Karpas-422 (cell line): ENCODE measurements at places on chromosomes 2 and 18. TPM values are rescaled to one million over a fixed set of nuclear protein-coding genes. Genes with fewer than 3 reads are reported as not detected.

GRCh38 chr2:45568935-45569334 is 42.1 kb downstream of the SRBD1 start:
- H3K27ac ChIP-seq, result no peak overlapping the region
- DNase-seq, result no peak
- no peak overlapping the region for H3K4me3 ChIP-seq

- H3K4me1 ChIP-seq, result no peaks in the 10 kb centered on the region
- no peak overlapping the region for H3K27ac ChIP-seq
- no peaks in the 10 kb centered on the region for H3K36me3 ChIP-seq
- H3K27me3 ChIP-seq, result no peaks in the 10 kb centered on the region
- H3K4me3 ChIP-seq, result no peak overlapping the region
- DNase-seq, result no peak
These were observed 11.1 kb upstream of the BIN1 start for GRCh38 chr2:127118038-127118437.

GRCh38 chr2:157698430-157698829 is 69.8 kb upstream of the ACVR1C start:
- no peak overlapping the region for H3K27ac ChIP-seq
- DNase-seq, result no peak
- H3K36me3 ChIP-seq, result no peaks in the 10 kb centered on the region
- no peak overlapping the region for H3K4me3 ChIP-seq

DNA sequence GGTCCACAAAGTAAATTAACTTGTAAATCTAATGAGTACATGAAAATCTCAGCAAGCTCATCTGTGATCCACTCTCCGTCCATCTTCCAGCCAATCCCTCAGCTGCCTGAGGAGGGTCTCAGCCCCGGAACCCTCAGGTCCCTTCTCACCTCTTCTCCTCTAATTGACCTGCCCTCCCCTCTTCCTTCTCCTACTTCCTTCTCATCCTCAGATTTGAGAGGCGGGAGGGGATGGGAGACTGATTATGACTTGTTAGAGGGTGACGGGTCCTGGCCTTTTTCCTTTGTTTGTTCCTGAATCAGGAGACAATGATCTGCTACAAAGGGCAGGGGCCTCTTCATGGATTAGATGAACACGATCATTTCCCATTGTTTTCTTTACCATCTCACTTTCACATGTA is 80.1 kb downstream of the CYBRD1 start:
- H3K27me3 ChIP-seq, result no peaks in the 10 kb centered on the region
- no peak overlapping the region for H3K4me3 ChIP-seq
- H3K4me1 ChIP-seq, result no peaks in the 10 kb centered on the region
- H3K27ac ChIP-seq, result no peak overlapping the region
- no peak for DNase-seq

- H3K4me3 ChIP-seq, result no peak overlapping the region
- H3K4me1 ChIP-seq, result no peaks in the 10 kb centered on the region
- H3K27me3 ChIP-seq, result no peaks in the 10 kb centered on the region
These were observed 611.7 kb upstream of the NETO1 start for GRCh38 chr18:73479477-73479876.

DNA sequence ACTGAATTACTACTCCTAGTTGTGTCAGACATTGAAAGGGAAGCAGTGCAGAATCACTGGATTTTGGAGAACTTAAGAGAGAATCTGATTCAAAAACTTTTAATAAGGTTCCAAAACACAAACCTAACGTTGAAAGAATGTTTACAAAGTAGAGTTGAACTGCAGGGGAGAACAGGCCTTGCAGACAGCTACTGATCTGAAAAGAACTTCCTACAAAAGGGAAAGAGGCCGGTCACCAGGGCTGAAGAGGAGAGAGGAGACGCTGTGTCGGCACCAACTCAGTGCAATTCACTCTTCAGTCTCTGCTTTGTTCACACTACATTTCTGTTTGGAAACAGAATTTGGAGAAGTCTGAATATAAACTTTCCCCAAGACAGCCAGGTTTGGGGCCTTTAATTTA is 124.0 kb downstream of the GAREM1 start:
- no peaks in the 10 kb centered on the region for H3K36me3 ChIP-seq
- no peak for DNase-seq
- no peak overlapping the region for H3K4me3 ChIP-seq
- H3K27ac ChIP-seq, result no peak overlapping the region
- peaks cover under 1% of the 10 kb centered on the region; the same call in 1 of the 2 replicates for H3K27me3 ChIP-seq
- peaks cover 4% of the 10 kb centered on the region; the same call in 1 of the 2 replicates for H3K4me1 ChIP-seq

- peaks cover 6% of the 10 kb centered on the region for H3K4me1 ChIP-seq
- no peak for DNase-seq
- H3K27me3 ChIP-seq, result no peaks in the 10 kb centered on the region
- no peak overlapping the region for H3K4me3 ChIP-seq
- H3K27ac ChIP-seq, result no peak overlapping the region
These were observed 8.5 kb upstream of the ATP8B1 start for GRCh38 chr18:57811477-57812125.

Gene DYNAP
- not detected in 2 replicates for total RNA-seq

Gene GULP1
- 0.41 TPM in 1 of 2 replicates, not detected in the other for total RNA-seq
